CD4-positive, alpha-beta memory T cell (primary cell): ENCODE measurements at places on chromosomes 4 and X. TPM values are rescaled to one million over a fixed set of nuclear protein-coding genes. Genes with fewer than 3 reads are reported as not detected.

Gene ALAS2
- not detected for total RNA-seq

Gene GLOD5
- total RNA-seq = not detected

Gene CFI
- not detected for total RNA-seq

Gene EPGN
- total RNA-seq = not detected

Gene CDX4
- not detected for total RNA-seq

Gene VEGFD
- not detected for total RNA-seq

Gene SHISA3
- total RNA-seq = not detected

Gene CLDN34
- not detected for total RNA-seq

Gene RS1
- not detected for total RNA-seq

Gene PDE6B
- 17.6 TPM for total RNA-seq

Gene TMEM47
- total RNA-seq = not detected

Gene HEPH
- not detected for total RNA-seq

Gene CWH43
- not detected for total RNA-seq

Gene GYPE
- 0.58 TPM for total RNA-seq

Gene S100G
- total RNA-seq = not detected

Gene MAGEA2B
- not detected for total RNA-seq

Gene DACH2
- not detected for total RNA-seq

Gene SMAD1
- total RNA-seq = 0.73 TPM

Gene RIPPLY1
- total RNA-seq = not detected

Gene NSUN7
- not detected for total RNA-seq

Gene RENBP
- 17.2 TPM for total RNA-seq

Gene CXCL6
- not detected for total RNA-seq

Gene CT45A1
- not detected for total RNA-seq

Gene MAGEB2
- not detected for total RNA-seq

Gene DDX53
- not detected for total RNA-seq

Gene C4orf51
- not detected for total RNA-seq

Gene BST1
- total RNA-seq = 0.44 TPM

Gene ARHGAP6
- not detected for total RNA-seq

Gene POU3F4
- total RNA-seq = not detected

Gene ADH6
- not detected for total RNA-seq

Gene SYAP1
- total RNA-seq = 15.4 TPM

Gene PPP1R3F
- 17.7 TPM for total RNA-seq

Gene MAOA
- total RNA-seq = 0.09 TPM

Gene FATE1
- total RNA-seq = not detected

Gene ADH1A
- total RNA-seq = not detected

Gene RPS3A
- total RNA-seq = 4,011 TPM

Gene AMBN
- not detected for total RNA-seq

Gene TMEM150C
- total RNA-seq = not detected

Gene MTNR1A
- not detected for total RNA-seq

Gene MGAT4D
- total RNA-seq = not detected

Gene DCAF8L2
- total RNA-seq = not detected

Gene ATOH1
- not detected for total RNA-seq

Gene STARD8
- total RNA-seq = 0.47 TPM

Gene SHROOM4
- total RNA-seq = not detected

Gene USP38
- total RNA-seq = 25.8 TPM

Gene ZXDA
- total RNA-seq = 12.6 TPM

Gene ZXDB
- 14.9 TPM for total RNA-seq

Gene DAPP1
- 21.3 TPM for total RNA-seq

Gene AFF2
- total RNA-seq = 0.90 TPM

Gene CXXC4
- total RNA-seq = 0.12 TPM

Gene RIBC1
- total RNA-seq = 1.2 TPM

Gene CXCR3
- total RNA-seq = 28.5 TPM

Gene TCEAL6
- not detected for total RNA-seq

Gene SYP
- 0.50 TPM for total RNA-seq

Gene PPP4R3C
- not detected for total RNA-seq

Gene F8A1
- 58.2 TPM for total RNA-seq
